Activated T-helper 1 cell treated with anti-CD3 and anti-CD28 coated beads, Interleukin-2, amount 50 U/mL, for 16 hours (primary cell): ENCODE measurements at places on chromosomes 11 and 22.

- no peak for DNase-seq
These were observed 81.8 kb upstream of the SYN3 start for GRCh38 chr22:33139937-33140336.

GRCh38 chr11:1269957-1270356, 39.5 kb downstream of the TOLLIP start:
- no peak for DNase-seq

GRCh38 chr11:59198726-59199125, 14.0 kb downstream of the MPEG1 start:
- no peak for DNase-seq

DNA sequence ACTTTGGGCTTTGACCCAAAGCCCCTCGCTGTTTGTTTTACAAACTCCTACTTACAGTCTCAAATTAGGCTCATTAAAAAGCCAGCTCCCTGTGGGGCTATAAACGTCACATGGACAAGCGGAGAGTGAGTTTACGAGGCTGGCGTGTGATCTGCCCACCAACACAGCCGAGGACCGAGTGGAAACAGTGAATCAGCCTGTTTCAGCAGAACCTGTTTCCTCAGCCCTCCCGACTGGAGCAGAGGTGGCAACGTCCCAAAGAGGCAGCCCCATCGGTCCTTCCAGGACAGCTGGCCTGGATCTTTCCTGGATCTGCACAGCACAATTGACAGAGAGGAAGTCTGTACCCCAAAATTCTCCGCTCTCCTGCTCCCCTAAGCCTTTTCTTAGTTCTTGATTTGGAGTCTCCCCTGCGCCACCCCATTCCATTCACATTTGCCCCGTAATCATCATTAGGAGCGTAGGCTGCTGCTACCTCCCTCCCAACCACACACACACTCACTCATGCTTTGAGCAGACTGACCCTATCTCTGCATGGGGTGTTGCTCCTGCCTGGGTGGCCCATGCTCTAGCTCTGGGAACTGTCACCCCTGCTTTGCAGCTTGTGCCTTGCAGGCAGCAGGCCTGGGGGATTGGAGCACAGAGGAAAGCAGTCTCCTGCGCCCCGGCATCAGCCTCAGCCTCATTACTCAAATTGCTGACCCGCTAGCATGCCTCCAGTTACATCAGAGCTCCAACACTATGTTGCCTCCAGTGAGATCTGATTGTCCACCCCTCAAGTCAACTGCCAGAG, 117.8 kb downstream of the NAT10 start:
- no peak for DNase-seq

GRCh38 chr22:24420072-24420976, 7.1 kb upstream of the ADORA2A start:
- no peak for DNase-seq

- DNase-seq: no peak
These were observed 8.6 kb downstream of the C11orf91 start for GRCh38 chr11:33692013-33692504.

DNA sequence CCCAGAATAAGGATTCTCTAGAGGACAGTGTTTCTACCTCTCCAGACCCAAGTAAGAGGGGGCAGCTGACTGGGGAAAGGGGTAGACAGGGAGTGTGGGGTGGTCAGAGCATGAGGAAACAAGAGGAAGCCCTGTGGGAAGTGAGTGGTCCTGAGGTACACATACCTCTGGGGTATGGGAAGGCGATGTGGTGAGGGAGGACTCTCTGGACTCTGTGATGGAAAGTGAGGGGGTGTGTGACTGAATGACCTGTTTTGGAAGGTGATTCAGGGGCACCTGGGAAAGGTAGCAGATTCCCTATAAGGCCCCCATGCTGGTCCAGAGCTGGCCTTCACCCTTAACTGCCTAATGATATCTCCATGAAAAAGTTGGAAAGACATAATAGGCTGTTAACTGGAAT, 80.1 kb downstream of the DEPDC5 start:
- DNase-seq: no peak

- DNase-seq: no peak
These were observed 35.8 kb downstream of the NRXN2 start for GRCh38 chr11:64687204-64687603.

DNA sequence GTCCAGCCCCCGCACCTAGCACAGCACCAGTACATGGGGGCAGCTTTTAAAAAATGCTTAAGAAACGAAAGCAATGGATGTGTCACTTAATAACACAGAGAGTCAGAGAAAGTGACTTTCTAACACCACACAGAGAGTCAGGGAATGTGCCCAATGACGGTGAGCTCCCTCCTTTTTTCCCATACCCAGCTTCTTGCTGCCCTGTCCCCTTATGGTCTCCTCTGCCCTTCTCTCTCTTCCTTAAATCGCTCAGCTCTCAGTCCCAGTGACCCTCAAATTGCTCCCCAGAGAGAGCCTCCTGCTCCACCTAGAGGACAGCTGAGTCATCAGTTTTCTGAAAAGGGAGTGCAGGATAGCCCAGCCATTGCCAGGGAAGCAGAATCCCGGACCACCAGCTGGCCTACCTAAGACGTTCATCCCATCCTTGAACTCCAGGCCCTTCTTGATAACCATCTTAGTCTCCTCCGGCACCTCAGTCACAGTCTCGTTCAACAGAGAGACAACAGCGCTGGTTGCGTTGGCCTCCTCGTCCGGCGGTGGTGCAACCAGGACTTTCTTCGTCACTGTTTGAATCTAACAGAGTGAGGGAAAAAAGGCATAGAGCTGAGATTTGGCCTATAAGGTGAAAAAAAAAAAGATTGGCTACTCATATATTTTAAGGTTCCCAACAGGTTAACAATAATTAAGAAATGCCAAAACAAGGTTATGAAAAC, 113.5 kb downstream of the SLC1A2 start:
- DNase-seq: peak; percentile 11

DNA sequence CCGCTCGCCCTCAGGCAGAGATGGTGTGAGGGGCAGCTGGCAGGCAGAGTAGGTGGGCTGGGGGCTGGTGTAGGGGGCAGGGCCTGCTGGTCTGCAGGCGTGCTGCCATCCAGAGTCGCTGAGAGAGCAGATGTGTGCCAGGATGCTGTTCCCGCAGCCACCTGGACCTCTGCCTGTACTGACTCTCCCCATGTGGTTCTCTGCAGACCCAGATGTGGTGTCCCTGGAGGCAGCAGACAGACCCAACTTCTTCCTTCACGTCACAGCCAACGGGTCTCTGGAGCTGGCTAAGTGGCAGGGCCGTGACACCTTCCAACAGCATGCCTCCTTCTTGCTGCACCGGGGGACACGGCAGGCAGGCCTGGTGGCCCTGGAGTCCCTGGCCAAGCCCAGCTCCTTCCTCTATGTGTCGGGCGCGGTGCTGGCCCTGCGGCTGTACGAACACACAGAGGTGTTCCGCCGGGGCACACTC, 58.6 kb downstream of the OTOG start:
- DNase-seq: no peak

GRCh38 chr11:58497951-58498350, 10.0 kb downstream of the OR5B21 start:
- no peak for DNase-seq

DNA sequence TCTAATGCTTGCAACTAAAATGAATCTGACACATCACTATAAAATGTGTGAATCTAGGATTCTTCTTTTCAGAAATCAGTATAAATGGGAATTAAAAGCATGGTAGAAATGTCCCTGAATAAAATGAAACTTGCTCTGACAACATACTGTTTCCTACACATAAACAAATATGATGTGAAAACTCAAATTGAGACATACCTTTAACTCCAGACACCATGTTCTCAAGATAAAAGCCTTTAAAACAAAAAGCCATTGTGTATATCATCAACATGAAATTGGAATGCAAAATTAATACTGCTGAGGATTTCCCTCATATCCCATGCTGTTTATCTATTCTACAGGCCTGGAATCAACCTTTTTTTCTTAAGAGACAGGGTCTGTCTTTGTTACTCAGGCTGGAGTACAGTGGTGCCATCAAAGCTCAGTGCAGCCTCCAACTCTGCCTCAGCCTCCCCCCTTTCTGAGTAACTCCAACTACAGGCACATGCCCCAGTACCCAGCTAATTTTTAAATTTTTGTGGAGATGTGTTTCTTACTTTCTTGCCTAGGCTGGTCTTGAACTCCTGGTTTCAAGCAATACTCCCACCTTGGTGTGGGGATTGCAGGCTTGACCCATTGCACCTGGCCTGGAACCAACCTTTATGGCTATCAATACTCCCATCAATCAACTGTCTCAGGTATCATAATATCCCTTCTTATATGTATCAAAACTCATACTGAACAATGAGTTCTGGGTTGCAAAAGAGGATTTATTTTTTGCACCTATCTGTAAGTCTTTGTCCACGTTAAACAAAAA, 6.7 kb downstream of the TAF1D start:
- no peak for DNase-seq

DNA sequence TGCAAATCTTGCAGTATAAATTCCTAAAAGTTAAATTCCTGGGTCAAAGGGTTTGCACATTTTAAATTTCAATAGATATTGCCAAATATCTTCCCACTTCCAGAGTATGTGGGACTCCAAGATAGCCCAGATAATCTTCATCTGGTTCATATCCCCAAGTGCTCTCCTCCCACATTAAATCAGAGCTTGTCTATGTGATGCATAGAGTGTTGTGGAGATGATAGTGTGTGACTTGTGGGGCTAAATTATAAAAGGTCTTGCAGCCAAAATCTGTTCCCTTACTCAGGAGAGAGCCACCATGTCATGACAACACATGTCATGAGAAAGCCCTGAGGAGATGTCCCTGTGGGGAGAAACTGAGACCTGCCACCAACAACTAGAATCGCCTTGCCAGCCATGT, 39.9 kb upstream of the TEAD1 start:
- no peak for DNase-seq

GRCh38 chr11:7936615-7937014, 4.9 kb downstream of the OR10A3 start:
- DNase-seq: no peak

DNA sequence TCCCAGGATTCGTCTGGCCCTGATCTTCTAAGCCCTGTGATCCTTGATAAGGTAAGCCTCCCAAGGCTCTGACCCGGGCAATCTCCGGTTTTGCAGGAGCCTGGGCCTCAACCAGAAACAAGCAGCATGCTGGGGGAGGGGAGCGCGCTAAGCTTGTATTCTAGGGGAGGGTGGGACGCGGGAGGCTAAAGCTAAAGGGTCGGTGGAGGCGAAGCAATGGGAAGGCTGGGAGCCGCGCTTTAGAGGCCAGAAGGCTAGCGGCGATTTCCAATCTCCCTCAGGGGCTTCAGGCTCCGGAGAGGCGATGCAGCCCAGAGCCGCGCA, 753 bp downstream of the PTPN5 start:
- no peak for DNase-seq

- DNase-seq: no peak
These were observed 77.7 kb downstream of the MORC2 start for GRCh38 chr22:30890686-30891442.

- DNase-seq: no peak
These were observed 10.2 kb downstream of the LRRC74B start for GRCh38 chr22:21055880-21056319.

DNA sequence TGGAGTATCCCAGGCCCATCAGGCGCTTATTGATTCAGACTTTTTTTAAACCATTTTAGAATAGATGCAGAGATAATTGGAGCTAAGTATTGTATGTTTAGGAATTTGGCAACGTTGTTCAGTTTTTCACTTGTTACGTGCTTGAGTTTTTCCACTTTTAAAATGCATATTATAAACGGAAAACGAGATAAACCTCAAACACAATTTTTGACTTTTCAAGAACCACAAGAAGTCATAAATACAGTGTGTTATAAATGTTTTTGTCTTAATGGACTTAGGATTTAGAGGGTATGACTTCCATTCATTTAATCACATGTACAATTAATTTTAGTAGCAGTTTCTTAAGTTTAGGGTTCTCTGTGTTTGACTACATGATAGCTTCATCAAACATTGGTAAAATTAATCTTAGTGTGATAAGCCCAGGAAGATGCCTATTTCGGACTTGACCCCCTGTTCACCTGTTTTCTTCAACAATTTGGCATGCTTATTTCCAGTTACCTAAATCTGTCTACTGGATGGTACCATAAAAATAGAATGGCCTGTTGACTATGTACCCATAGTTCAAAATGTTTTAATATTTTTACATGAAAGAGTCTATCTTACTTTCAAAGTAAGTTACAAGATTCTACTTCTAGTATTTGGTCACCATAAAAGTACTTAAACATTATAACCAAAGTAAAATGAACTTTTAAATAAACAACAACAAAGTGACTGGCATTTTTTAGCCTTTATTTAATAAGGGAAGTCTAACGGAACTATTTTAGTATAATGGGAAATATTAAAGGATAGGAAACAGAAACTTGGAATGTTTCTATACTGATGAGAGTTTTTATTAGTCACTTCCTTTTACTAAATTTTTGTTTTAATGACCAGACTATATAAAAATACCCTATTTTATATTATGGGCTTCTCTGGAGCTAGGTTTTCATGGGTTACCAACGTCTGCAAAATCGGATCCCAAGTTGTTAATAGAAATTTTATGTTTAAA, 1.4 kb downstream of the ZC3H12C start:
- DNase-seq: no peak

- DNase-seq: no peak
These were observed 919.1 kb downstream of the TBC1D22A start for GRCh38 chr22:47681411-47682165.

DNA sequence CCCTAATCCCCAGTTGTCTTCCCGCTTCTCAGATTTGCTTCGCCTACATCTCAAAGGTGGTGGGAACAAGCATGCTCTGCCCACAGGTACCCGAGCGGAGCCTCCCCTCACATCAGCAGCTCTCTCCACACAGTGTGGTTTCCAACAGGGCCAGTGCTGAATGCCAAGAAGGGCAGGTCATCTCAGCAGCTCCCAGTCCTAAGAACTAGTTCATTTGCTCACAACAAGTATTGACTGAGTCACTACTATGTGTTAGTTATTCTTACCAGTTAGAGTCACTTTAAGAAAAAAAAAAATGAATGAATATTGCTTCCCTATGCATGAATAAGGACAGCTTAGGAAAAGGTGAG, 66.2 kb downstream of the THAP12 start:
- DNase-seq: no peak

DNA sequence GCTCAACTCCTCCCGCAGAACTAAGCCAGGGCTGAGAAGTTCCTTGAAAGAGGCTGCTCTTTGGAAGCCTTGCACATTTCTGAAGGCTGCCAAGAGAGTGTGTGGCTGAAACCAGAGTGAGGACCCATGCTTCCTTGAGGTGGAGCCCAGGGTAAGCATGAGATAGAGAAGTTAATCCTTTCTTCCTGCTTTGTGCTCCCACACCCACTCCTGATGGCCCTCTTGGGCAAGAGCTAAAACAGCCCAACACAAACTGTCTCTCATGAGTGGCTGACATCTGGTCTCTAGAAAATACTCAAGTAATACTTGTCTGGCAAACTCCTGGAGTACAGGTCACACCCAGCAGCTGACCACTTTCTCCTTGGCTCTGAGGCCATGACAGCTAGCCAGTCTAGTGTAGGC, 523.7 kb downstream of the INSC start:
- no peak for DNase-seq

- no peak for DNase-seq
These were observed 113.7 kb downstream of the INSC start for GRCh38 chr11:15228331-15228849.

DNA sequence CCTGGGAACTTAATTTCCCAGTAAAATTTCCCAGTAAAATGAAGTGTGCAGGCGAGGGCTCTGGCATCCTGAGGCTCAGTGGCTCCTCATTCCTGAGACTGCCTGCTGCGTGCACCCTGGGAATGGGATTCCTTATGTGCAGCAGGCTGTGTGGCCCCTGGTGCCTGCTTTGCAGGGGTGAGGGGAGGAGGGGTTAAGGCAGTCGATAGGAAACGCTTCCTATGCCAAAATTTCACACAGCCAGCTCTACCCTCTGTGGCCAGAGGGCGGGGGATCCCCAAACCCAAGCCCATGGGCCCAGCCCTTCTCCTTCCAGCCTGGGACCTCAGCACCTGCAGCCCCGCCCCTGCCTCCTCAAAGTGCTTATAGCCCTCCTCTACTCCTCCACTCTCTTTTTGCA, 12.1 kb upstream of the BAIAP2L2 start:
- no peak for DNase-seq
